ENCODE measurements at places on chromosomes 3 and 15. TPM values are rescaled to one million over a fixed set of nuclear protein-coding genes. Genes with fewer than 3 reads are reported as not detected.

DNA sequence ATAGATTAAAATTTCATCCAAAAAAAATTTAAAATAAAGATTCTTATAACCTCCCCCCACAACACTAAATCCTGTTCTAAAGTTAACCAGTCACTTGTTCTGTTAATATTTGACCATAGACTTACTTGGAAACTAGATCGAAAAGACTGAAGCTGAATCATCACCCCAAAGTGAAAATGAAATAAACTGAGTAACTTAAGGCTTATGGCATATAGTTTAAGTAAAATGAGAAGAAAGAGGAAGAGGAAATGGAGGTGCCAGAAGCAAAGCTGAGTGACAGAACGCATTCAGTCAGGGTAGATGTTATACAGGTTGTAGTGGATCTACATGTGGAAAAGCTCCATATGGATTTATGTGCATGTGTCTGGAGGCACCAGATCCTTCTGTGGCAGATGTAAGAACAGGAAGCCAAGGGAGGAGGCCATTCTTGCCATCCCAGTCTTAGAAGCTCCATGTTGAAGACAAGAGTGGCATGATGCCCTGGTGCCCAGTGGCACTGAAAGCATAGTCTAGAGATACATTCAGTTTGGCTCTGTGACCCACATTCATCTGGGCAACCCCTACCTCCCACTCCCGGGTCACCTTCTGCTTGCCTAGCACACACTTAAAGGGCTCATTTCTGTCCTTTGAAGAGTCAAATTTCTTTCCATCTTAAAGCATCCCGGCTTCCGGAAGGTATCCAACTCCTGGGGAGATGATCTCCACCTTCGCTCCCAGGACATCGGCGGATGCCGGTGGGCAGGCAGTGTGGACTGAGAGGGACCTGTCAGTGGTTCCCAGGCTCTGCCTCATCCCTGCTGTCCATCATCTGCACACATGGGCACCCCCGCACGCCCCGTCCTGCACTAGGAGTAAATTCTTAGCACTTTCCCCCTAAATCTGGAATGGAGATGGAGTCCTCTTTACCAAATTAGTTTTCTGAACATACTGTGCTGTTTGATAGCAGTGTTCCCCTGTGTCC lies 90.8 kb downstream of the NEO1 start:
- no peak overlapping the region for H3K27ac ChIP-seq
- H3K4me1 ChIP-seq = no peaks in the 10 kb centered on the region
- no peak overlapping the region for H3K4me3 ChIP-seq
- DNase-seq = no peak
- H3K27me3 ChIP-seq = peaks cover 5% of the 10 kb centered on the region

- no peak overlapping the region for H3K27ac ChIP-seq
- no peak for DNase-seq
- H3K4me1 ChIP-seq = no peaks in the 10 kb centered on the region
- H3K36me3 ChIP-seq = peaks cover 18% of the 10 kb centered on the region
- H3K27me3 ChIP-seq = peaks cover 31% of the 10 kb centered on the region
- no peak overlapping the region for H3K4me3 ChIP-seq
Measured at GRCh38 chr3:53665608-53666425, 171.4 kb downstream of the CACNA1D start.

GRCh38 chr3:170999737-171000242 lies 26.7 kb downstream of the SLC2A2 start:
- no peaks in the 10 kb centered on the region for H3K27me3 ChIP-seq
- H3K4me3 ChIP-seq = no peak overlapping the region
- H3K27ac ChIP-seq = no peak overlapping the region
- no peak for DNase-seq
- no peaks in the 10 kb centered on the region for H3K4me1 ChIP-seq

GRCh38 chr3:71225951-71226564 lies 357.5 kb downstream of the FOXP1 start:
- H3K4me3 ChIP-seq = peak overlapping the region; percentile 61
- peaks cover 74% of the 10 kb centered on the region for H3K4me1 ChIP-seq
- peak overlapping the region; percentile 98 for H3K27ac ChIP-seq
- no peaks in the 10 kb centered on the region for H3K27me3 ChIP-seq
- no peak for DNase-seq

The IL17RB gene
- polyA plus RNA-seq = not detected

The ENTPD3 gene
- not detected for polyA plus RNA-seq

DNA sequence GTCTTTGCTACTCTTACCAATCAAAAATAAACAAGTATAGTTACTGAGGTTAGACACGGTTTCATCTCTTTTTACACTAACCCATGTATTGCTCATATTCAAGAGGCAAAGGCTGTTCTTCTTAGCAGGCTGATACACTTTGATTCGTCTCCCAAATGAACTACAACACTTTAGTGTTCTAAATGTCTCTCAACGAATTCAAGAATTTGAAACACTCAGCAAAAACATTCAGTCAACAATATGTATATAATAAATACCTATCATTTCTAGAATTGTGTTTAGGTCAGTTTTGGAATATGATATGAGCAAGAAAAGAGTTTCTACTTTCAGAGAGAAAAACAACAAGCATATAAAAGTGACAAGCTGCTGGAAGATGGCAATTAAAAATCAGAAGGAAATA lies 669.6 kb upstream of the DPPA4 start:
- no peak for DNase-seq
- H3K27ac ChIP-seq = no peak overlapping the region
- H3K4me1 ChIP-seq = no peaks in the 10 kb centered on the region
- H3K36me3 ChIP-seq = no peaks in the 10 kb centered on the region
- no peaks in the 10 kb centered on the region for H3K27me3 ChIP-seq
- H3K4me3 ChIP-seq = no peak overlapping the region

DNA sequence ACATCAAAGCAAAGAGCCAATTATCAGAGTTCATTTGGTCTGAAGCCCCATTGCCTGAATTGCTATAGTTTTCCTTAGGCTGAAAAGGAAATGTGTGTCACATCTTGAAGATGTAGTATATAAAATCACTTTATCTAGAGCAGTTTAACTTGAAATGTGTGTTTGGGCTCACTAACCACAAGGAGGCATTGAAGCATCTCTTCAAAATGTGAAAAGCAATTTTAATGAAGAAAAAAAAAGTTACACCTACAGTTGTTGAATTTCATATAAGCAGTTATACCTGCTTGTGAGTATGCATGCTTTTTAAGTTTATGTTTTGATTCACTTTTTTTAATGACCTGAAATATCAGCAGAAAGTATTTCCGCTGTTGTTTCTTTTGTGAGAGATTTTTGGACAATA lies 129.3 kb downstream of the IQCH start:
- no peak overlapping the region for H3K27ac ChIP-seq
- H3K36me3 ChIP-seq = no peaks in the 10 kb centered on the region
- peaks cover 8% of the 10 kb centered on the region for H3K27me3 ChIP-seq
- DNase-seq = no peak
- no peak overlapping the region for H3K4me3 ChIP-seq

The KIF15 gene
- 0.42 TPM for polyA plus RNA-seq

- H3K27me3 ChIP-seq = no peaks in the 10 kb centered on the region
- no peak overlapping the region for H3K4me3 ChIP-seq
- no peak overlapping the region for H3K27ac ChIP-seq
- H3K4me1 ChIP-seq = no peaks in the 10 kb centered on the region
- DNase-seq = no peak
Measured at GRCh38 chr15:71189718-71190117, 74.4 kb downstream of the THSD4 start.

The SEMA6D gene
- polyA plus RNA-seq = not detected

DNA sequence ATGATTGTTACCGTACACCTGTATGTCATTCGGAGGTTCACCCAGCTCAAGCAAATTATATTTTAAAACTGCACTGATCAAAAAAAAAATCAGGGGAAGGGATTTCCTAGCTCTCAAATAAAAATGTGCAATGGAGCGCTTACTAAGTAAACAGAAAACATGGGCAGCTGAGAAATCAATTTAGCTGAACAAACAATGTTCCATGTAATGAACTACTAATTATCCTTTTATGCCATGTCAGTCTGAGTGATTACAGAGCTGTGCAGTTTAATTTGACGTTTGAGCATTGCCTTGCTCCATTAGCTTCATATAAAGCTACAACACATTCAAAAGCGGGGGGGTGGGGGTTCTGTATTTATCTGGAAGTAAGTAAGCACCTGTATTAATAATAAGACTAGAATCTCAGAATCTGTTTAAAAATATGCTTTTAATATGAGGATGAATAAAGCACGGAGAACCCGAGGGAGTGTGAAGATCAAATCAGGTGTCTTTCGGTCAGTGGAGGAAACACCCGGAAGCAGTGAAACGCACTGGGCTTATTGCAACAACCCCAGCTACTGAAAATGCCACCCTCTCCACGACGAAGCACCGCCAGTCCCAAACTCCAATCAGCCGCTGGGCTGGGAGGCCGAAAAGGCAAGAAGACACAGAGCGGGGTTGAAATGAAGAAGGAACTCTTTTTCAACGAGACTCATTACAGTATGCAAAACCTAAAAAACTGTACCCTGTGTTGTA lies 196.5 kb upstream of the ATP11B start:
- no peaks in the 10 kb centered on the region for H3K4me1 ChIP-seq
- H3K27me3 ChIP-seq = peaks cover 19% of the 10 kb centered on the region
- DNase-seq = no peak
- no peak overlapping the region for H3K27ac ChIP-seq
- no peak overlapping the region for H3K4me3 ChIP-seq

DNA sequence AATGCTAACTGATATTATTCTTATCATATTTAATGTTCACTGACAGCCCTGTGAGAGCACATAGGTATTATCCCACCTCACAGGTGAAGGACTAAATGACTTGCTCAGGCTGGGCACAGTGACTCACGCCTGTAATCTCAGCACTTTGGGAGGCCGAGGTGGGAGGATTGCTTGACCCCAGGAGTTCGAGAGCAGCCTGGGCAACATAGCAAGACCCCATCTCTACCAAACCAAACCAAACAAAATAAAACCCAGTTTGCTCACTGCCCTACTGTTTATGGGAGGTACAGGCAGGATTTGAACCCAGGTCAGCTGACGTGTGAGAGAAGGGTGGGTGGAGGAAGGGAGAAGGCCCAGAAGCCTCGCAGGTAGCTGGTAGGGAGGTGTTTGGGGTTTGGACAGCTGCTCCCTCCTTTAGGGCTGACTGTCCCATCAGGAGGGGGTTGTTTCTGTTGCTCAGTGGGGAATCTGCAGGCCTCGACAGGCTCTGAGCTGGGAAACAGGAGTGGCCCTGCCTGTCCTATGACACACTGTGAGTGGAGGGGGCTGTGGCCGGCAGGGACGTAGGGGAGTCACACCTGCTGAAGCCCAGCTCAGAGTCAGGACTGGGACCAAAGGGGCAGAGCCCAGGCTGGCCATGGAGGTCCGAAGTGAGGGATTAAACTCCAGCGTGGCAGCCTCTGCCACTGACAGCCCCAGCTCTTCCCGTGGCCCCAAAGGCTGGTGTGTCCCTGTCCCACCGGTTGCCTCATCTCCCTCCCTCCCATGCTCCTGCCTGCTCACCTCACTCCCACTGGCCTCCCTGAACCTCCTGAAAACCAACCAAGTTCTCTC lies 25.3 kb downstream of the BHLHE40 start:
- no peaks in the 10 kb centered on the region for H3K36me3 ChIP-seq
- peak overlapping the region; percentile 92 for H3K27ac ChIP-seq

GRCh38 chr3:117837391-117837790 lies 1127.8 kb downstream of the TUSC7 start:
- H3K27me3 ChIP-seq = no peaks in the 10 kb centered on the region
- no peak overlapping the region for H3K27ac ChIP-seq
- H3K36me3 ChIP-seq = no peaks in the 10 kb centered on the region
- no peak overlapping the region for H3K4me3 ChIP-seq
- no peaks in the 10 kb centered on the region for H3K4me1 ChIP-seq

The CFAP100 gene
- not detected for polyA plus RNA-seq

The CPLX3 gene
- not detected for polyA plus RNA-seq

- H3K4me1 ChIP-seq = no peaks in the 10 kb centered on the region
- H3K27me3 ChIP-seq = no peaks in the 10 kb centered on the region
- H3K4me3 ChIP-seq = no peak overlapping the region
- DNase-seq = no peak
Measured at GRCh38 chr3:110027446-110028080, 690.2 kb upstream of the DPPA4 start.

GRCh38 chr3:16795581-16795980 lies 89.2 kb upstream of the PLCL2 start:
- no peaks in the 10 kb centered on the region for H3K36me3 ChIP-seq
- H3K27me3 ChIP-seq = peaks cover 7% of the 10 kb centered on the region
- DNase-seq = no peak
- no peak overlapping the region for H3K4me3 ChIP-seq
- peaks cover 22% of the 10 kb centered on the region for H3K4me1 ChIP-seq

DNA sequence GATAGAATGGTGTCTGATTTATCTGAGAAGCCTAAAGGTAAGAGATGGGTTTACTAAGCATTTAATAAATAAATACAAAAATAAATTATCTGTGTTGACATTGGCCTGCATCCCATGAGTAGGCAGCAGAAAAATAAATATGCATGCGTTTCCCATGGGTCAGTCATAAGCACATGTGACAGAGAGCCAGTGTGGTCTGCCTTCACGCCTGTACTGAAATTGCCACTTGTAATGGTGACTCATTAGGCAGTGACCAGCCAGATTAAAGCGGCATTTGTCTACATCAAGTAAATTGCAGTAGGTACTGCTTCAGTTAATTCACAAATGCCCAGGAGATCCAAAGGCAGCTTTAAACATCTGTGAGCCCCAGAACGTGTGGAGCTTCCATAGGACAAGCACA lies 399.6 kb downstream of the NAALADL2 start:
- H3K27ac ChIP-seq = no peak overlapping the region
- H3K4me1 ChIP-seq = no peaks in the 10 kb centered on the region
- no peak for DNase-seq
- H3K36me3 ChIP-seq = no peaks in the 10 kb centered on the region
- no peak overlapping the region for H3K4me3 ChIP-seq

GRCh38 chr3:160458151-160458550 lies 8.6 kb upstream of the TRIM59 start:
- peaks cover 9% of the 10 kb centered on the region for H3K27me3 ChIP-seq
- DNase-seq = no peak
- no peak overlapping the region for H3K27ac ChIP-seq
- H3K36me3 ChIP-seq = no peaks in the 10 kb centered on the region
- no peak overlapping the region for H3K4me3 ChIP-seq
- no peaks in the 10 kb centered on the region for H3K4me1 ChIP-seq

- DNase-seq = peak; percentile 46
- H3K27ac ChIP-seq = no peak overlapping the region
- H3K36me3 ChIP-seq = no peaks in the 10 kb centered on the region
- H3K4me1 ChIP-seq = no peaks in the 10 kb centered on the region
- no peak overlapping the region for H3K4me3 ChIP-seq
Measured at GRCh38 chr3:184727357-184728009, 15.6 kb upstream of the MAGEF1 start.

The LRRC31 gene
- not detected for polyA plus RNA-seq

The UBE2E2 gene
- polyA plus RNA-seq = 138 TPM

The SLITRK3 gene
- polyA plus RNA-seq = not detected

- H3K27me3 ChIP-seq = no peaks in the 10 kb centered on the region
- no peak for DNase-seq
- no peaks in the 10 kb centered on the region for H3K4me1 ChIP-seq
- no peak overlapping the region for H3K4me3 ChIP-seq
- H3K36me3 ChIP-seq = no peaks in the 10 kb centered on the region
- no peak overlapping the region for H3K27ac ChIP-seq
Measured at GRCh38 chr15:39874890-39875549, 45.0 kb downstream of the GPR176 start.
